ENCODE measurements at places on chromosomes 16 and 17. TPM values are rescaled to one million over a fixed set of nuclear protein-coding genes. Genes with fewer than 3 reads are reported as not detected.

GRCh38 chr17:27446569-27447301 is 9.5 kb upstream of the KSR1 start:
- no peaks in the 10 kb centered on the region for H3K4me1 ChIP-seq
- H3K36me3 ChIP-seq = no peaks in the 10 kb centered on the region
- DNase-seq = no peak

DNA sequence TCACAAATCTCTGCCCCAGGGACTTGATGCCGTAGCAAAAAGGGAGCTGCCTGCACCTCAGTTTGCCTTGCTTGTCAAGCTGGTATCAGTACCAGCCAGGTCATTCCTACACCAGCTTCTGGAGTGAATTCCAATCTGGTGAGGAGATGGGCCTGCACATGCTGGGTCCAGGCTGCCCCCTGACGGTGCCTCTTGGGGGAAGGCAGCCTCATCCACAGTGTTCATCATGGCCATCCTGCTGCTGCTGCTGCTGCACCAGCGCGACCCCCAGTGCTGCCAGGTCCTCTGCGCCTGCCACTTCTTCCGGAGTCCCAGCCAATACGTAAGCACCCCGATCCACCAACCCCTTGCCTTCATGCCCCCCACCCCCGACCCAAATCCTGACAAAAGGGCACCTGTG is 8.3 kb downstream of the MRPL27 start:
- no peak overlapping the region for H3K4me3 ChIP-seq

DNA sequence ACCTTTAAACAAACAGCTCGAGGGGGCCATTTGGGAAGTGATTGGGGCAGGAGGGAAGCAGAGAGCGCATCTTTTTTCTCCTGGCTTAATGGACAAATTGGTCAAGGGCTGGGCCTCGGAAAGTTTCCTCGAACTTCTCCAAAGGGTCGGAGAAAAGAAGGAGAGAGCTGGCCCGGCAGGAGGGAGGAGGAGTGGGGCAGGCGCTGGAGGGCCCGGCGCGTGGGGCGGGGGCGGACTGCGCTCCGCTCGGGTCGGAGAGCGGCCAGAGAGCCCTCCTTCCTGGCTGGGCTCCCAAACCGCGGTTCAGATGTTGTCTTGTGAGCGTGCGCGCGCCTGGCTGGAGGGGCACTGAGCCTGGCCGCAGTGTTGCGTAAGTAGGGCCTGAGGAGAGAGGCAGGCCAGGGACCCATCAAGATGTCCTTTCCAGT is 1.2 kb downstream of the MMP2 start:
- DNase-seq = peak; percentile 87
- peaks cover 13% of the 10 kb centered on the region for H3K36me3 ChIP-seq
- H3K4me1 ChIP-seq = peaks cover 17% of the 10 kb centered on the region
- H3K27ac ChIP-seq = peak overlapping the region; percentile 88
- H3K4me3 ChIP-seq = peak overlapping the region; percentile 57
- no peaks in the 10 kb centered on the region for H3K27me3 ChIP-seq

GRCh38 chr17:79531191-79532095 is 79.4 kb downstream of the RBFOX3 start:
- no peak overlapping the region for H3K27ac ChIP-seq
- H3K36me3 ChIP-seq = no peaks in the 10 kb centered on the region
- no peak overlapping the region for H3K4me3 ChIP-seq
- H3K4me1 ChIP-seq = no peaks in the 10 kb centered on the region
- H3K27me3 ChIP-seq = peaks cover 2% of the 10 kb centered on the region

- H3K27me3 ChIP-seq = peaks cover 22% of the 10 kb centered on the region
- no peak overlapping the region for H3K27ac ChIP-seq
- no peaks in the 10 kb centered on the region for H3K36me3 ChIP-seq
- no peak overlapping the region for H3K4me3 ChIP-seq
Observed at GRCh38 chr16:31535737-31536136, 8.0 kb downstream of the AHSP start.

The CA7 gene
- total RNA-seq = not detected

Data from upper lobe of right lung (tissue), 1 donor.